ENCODE measurements at places on chromosomes 5 and 9.

GRCh38 chr5:76194340-76194739 is 111.2 kb downstream of the SV2C start:
- DNase-seq = no peak

GRCh38 chr9:94222870-94223269 is 36.2 kb upstream of the ZNF169 start:
- DNase-seq = no peak

- no peak for DNase-seq
Observed at GRCh38 chr5:173868096-173868880, 19.9 kb upstream of the CPEB4 start.

DNA sequence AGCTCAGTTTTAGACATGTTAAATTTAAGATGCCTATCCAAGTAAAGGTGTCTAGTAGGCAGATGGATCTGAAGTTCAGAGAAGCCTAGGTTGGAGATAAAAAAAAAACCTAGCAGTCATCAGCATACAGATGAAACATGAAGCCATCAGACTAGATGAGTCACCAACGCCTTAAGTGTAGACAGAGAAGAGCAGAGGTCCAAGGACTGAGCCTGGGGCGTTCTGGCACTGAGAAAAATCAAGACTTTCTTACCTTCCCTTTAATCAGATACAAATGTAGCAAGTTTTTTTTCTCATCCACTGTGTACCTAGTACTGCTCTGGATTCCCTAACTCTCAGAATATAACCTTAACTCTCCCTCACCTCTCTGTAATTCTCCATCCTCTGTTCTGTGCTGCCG is 97.3 kb downstream of the SIL1 start:
- DNase-seq = no peak

GRCh38 chr5:158514319-158514985 is 585.3 kb downstream of the EBF1 start:
- DNase-seq = no peak

DNA sequence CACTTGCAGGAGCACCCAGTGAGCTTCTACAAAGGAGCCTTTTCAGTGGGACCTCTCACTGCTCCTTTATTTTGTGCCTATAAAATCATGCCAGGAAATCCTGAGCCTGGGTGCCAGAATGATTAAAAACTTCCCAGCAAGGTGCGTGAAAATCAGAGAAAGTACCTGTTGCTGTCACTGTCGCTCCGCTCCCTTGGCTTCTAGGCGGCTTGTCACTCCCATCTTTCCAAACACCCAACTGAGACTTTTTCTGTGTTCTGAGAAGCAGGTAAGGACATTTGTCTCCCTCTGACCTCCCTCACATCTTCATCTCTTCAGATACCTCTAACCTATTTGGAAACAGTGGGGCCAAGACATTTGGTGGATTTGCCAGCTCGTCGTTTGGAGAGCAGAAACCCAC is 53.9 kb downstream of the FAM78A start:
- DNase-seq = no peak

GRCh38 chr5:6358434-6358820 is 19.9 kb downstream of the MED10 start:
- no peak for DNase-seq

GRCh38 chr9:113964495-113965170 is 88.5 kb downstream of the ZNF618 start:
- DNase-seq = no peak

DNA sequence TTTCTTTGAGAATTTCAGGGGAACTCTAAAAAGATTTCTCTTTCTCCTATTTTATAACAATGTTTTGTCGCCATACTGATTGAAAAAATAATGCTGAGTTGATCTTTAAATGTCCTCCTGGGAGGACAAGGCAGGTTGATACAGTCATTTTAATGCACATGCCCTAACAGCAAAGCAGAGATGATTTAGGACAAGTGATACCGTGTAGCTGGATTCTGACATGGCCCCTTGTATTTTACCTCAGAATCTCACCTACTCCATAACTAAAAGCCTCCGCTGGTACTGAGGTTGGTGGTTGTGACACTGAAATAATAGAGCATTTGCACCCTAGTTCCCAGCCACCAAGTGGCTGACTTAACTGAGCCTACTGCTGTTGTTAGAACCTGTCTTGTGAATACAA is 811 bp upstream of the LRRTM2 start:
- no peak for DNase-seq

GRCh38 chr5:166166071-166166470 is 2125.4 kb upstream of the WWC1 start:
- no peak for DNase-seq

GRCh38 chr5:69530561-69531405 is 29.2 kb upstream of the GTF2H2C start:
- DNase-seq = no peak

GRCh38 chr5:171143171-171143570 is 165.9 kb upstream of the TLX3 start:
- no peak for DNase-seq

DNA sequence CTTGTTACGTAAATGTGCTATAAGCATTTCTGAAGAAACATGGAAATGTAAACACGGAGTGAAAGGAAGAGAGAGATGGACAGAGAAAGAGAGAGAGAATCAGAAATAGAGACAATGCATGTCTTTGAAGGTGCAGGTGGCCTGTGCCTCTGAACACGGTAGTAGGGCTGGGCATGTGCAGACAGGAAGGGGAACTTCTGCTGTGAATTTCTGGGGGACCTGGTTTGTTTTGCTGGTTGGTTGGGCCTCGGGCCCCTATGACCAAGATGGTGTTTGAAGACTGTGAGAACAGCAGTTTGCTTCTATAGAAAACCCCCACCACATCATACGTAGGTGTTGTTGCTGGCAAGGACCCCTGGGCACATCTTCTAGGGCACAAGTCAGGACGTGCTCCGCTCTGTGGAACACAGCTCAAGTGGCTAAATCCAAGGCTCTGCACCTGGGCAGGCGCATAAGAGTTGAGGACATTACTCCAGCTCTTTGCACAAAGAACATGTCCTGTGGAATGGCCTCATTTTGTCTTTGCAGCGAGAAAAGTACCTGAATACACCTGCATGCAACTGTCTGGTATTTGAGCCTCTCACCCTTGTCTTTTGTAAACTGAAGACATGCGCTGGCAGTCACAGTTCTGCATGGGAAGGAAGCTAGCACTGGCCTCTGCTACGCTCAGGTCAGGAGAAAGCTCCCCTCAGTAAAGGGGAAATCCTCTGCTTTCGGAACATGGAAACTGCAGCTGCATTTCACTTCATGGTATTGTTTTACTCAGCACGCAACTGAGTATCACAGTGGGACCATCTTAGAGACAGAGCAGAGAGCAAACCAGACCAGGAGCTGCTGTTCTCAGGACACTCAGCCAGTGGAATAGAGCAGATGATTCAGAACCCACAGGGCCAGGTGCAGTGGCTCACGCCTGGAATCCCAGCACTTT is 2.7 kb downstream of the OR2V2 start:
- no peak for DNase-seq

DNA sequence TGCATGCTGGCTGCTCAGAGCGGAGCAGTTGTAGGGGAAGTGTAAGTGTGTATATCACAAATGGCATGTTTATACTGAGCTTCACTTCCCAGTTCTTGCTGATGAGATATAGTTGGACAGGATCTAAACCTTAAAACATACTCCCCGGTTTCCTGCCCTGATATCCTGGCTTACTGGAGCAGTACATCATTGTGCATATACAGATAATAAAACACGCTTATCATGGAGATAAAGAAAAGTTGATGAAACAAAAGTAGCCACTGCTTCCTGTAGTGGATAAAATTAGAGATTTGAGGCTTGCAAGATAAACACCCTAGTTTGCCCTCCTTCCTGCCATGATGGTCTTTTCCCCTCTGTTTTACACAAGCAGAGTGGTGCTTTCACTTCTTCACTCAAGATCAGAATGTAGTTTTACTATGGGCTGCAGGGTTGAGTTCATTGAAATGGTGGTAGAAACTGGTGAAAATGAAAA is 15.0 kb downstream of the NPR3 start:
- no peak for DNase-seq

- no peak for DNase-seq
Observed at GRCh38 chr9:12230708-12231107, 462.5 kb upstream of the TYRP1 start.

- DNase-seq = no peak
Observed at GRCh38 chr9:125878164-125878631, 131.0 kb downstream of the PBX3 start.

DNA sequence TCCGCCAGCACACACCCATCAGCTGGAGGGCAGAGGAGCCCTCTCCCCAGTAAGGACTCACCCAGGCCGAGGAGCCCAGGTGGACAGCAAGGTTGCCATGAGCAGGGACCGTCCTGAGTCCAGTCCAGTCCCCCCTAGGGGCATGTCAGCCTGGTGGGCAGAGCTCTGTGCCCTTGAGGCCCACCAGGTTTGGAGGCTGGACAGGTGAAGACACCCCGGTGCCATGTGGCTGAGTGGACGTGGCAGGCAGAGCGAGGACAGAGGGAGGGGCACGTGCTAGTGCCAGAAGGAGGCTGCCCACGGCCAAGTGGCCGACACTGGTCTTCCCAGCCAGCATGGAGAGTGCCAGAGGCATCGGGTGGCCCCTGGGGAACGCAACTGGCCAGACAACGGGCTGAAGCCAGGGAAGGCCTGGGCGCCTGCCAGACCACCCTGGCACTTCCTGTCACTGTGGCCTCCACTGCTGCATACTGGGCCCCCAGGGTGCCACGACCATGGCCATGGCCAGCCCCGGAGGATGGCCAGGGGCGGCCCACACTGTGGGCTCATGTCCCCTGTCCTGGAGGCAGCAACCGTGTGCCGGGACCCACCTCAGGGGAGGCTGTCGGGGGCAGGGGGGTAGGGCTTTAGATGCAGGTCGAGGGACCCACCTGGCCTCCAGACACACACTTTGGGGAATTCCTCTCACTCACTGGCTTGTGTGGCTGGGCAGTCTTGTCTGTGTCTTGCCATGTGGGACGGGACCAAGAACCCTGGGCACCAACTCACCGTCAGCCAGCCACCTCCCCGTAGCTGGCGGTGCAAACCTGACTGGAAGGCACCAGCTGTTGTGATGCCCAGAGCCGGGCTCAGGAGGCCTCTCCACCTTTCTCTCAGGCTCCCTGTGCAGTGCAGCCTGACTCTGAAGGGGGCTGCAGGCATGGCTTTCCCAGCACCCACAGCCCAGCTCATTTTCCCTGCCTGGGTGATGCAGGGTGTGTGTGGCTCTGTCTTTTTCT is 42.3 kb upstream of the LPCAT1 start:
- DNase-seq = no peak

DNA sequence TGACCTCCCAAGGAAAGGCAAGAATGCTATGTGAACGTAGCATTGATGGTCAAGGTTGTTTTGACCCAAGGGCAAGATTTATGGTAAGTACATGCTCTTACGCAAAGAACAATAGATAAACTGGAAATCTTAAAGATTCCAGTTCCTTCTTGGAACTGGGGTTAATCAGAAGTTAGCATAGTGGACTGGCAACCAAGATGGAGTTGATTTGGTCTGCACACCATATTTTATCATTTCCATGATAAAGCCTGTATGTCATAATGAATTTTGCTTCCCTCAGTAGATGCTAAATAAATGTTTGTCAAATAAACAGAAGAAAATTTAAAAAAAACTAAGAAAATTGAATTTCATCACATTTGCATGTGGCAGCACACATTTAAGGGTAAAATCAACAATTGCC is 242.4 kb upstream of the MEF2C start:
- no peak for DNase-seq

- no peak for DNase-seq
Observed at GRCh38 chr5:148912146-148912545, 85.7 kb downstream of the ADRB2 start.

DNA sequence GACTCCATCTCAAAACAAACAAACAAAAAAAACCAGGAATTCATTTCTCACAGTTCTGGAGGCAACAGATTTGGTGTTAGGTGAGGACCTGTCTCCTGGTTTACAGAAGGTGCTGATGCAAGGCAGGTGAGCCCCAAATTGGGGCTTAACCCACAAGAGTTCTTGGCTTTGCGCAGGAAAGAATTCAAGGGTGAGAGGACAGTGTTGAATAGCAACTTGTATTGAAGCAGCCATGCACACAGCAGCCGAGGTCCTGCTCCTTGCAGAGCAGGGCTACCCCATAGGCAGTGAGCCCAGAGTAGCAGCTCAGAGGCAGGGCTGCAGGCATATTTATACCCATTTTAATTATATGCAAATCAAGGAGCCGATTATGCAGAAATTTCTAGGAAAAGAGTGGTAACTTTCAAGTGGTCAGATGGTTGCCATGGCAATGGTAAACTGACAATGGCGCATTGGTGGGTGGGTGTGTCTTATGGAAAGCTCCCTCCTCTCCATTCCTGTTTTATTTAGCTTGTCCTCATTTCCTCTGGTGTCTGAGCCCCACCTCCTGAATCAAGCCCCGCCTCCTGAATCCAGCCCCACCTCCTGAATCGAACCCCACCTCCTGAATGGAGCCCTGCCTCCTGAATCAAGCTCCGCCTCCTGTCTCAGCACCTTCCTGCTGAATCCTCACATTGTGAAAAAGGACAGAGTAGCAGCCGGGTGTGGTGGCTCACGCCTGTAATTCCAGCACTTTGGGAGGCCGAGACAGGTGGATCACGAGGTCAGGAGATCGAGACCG is 34.5 kb upstream of the COL5A1 start:
- DNase-seq = no peak

DNA sequence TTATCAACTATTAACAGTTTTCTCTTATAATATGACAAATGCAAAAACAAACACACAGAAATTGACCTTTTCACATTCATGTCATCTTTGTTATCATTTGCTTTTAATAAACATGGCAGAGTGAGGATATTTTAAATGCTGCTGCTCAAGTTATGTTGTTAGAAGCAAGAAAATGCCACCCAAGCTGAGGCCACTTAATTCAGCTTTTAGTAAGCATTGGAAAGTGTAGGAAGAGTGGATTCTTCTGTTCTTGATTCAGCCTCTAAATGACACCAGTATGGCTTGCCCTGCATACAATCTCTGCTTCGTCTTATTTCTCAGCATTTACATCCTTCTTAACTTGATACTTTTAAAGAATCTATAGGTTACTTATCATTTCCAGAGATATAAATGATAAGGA is 420.4 kb upstream of the POU5F2 start:
- no peak for DNase-seq

- DNase-seq = no peak
Observed at GRCh38 chr5:38807570-38808483, 38.0 kb upstream of the OSMR start.

DNA sequence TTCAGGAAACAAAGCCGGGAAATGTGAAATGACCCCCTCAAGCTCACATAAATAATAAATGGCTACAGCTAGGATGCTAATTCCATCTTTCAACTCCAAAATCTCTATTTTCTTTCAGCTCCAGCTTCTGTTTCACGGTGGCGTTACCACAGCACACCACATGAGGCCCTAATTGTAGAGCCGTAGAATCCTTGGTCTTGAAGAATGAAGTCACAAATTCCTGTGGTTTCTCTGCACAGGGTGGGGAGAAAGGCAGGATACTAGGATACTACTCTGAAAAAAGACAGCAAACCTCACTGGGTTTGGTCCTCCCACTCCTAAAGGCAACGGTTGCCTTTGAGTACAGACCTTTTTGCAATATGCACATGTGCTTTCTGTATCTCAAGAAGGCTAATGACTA is 13.9 kb upstream of the RARS1 start:
- DNase-seq = no peak

Data from CD4-positive, alpha-beta T cell treated with Interleukin-6 for 4 hours (primary cell).